ENCODE measurements at places on chromosomes 12 and 14.

GRCh38 chr14:68795597-68796417 is 2.9 kb upstream of the ZFP36L1 start:
- DNase-seq: peak; percentile 84

DNA sequence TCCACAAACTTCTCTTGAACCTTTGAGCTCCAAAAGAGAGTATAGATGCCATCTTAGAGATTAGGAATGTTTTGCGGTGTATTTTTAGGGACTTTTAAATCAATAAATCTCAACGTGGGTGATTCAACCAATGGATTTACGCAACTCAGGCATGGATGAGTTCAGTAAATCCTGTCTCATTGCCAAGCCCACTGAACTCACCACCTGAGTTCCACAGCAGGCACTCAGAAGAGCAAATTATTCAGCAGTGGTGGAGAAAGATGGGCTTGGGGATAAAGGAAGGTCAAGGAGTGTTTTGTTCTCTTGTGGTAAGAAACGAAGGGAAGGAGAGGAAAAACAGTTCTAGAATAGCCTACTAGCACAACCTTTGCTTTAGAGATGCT is 68.7 kb upstream of the HMGA2 start:
- DNase-seq: no peak

DNA sequence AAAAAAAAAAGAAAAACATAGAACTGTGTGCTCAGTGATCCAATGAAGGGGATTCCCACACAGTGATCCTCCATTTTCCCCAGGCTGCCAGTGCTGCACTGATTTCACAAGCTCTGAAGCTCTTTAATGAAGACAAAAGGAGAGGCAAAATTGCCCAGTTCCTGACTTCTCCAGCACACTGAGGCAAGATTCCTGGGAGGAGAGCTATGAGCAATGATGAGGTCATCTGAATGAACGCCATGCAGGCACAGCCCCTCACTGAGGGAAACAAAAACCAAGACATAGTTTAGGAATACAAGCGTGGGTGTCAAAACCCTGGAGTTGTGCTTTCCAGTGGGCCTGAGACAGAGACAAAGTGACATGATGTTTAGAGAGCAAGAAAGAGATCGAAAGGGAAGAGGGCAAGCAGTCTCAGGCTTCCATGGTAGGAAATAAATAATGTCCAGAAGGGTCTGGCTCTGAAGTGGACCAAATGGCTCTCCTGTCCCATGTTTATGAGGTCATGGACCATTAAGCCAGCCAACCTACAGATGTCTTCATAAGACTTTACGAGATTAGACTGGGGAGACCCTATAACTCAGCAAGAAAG is 40.9 kb upstream of the SMUG1 start:
- peak; percentile 66 for DNase-seq

DNA sequence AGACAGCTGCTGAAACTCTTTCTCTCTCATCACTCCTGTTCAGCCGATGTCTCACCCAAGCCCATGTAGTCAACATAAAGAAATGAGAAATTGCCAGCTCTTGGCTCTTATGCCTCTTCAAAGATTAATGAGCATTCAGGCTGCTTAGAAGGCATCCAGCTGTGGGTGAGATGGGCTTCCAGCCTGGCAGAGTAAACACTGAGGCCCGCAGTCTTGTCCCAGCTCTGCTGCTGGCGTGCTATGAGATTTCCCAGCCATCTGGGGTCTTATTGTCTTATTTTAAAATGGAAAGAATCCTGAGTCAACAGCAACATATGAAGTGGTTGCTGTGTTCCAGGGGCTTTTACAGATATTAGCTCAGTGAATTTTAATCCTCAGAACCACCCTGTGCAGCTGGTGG is 12.6 kb downstream of the RXYLT1 start:
- no peak for DNase-seq

DNA sequence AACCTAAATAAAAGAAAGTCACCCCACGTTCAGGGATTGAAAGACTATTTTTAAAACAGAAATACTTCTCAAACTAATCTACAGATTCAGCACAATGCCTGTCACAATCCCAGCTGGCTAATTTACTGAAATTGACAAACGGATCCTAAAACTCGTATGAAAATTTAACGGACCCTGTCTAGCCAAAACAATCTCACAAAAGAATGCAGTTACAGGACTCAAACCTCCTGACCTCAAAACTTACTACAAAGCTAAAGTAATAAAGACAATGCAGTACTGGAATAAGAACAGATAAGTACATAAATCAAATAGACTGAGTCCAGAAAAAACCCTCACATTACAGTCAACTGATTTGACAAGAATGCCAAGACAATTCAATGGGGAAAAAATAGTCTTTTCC is 48.8 kb downstream of the IPO8 start:
- DNase-seq: no peak

- peak; percentile 71 for DNase-seq
Observed at GRCh38 chr12:90945070-90945649, 9.8 kb downstream of the CCER1 start.

DNA sequence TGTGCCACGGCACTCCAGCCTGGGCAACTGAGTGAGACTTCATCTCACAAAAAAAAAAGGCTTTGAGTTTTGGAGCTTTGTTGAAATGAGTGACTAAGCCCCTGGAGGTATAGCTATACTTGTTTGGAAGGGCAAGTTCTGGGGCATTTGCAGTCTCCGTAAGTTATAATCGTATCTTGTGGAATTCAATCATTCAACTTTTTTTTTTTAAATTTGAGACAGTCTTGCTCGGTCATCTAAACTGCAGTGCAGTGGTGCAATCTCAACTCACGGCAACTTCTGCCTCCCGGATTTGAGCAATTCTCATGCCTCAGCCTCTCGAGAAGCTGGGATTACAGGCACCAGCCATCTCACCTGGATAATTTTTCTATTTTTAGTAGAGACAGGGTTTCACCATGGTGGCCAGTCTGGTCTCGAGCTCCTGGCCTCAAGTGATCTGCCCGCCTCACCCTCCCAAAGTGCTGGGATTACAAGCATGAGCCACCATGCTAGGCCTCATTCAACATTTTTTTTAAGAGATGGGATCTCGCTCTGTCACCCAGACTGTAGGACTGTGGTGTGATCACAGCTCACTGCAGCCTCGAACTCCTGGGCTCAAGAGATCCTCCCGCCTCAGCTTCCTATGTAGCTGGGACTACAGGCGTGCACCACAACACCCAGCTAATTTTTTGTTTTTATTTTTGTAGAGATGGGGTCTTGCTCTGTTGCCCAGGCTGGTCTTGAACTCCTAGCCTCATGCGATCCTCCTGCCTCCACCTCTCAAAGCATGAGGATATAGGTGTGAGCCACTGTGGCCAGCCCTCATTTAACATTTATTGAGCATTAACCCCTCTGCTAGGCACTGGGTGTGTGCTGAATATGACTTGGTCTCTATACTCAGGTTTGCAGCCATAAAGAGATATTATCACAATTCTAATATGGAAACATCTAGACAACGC is 133.7 kb upstream of the MAP1LC3B2 start:
- peak; percentile 22 for DNase-seq

DNA sequence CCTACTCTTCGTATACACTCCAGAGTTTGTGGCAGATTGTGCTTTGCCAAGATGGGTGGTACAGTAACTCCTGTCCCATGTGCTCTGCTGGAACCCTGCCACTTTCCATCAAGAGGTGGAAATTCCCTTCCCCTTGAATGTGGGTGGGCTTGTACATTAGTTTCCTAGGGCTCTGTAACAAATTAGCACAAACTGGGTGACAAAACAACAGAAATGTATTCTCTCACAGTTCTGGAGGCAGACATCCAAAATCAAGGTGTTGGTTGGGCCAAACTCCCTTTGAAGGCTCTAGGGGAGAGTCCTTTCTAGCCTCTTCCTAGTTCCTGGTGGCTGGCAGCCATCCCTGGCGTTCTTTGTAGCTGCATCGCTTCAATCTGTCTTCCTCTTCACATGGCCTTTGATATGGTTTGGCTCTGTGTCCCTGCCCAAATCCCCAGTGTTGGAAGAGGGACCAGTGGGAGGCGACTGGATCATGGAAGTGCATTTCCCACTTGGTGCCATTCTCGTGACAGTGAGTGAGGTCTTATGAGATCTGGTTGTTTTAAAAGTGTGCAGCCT is 117.5 kb downstream of the VRK1 start:
- DNase-seq: no peak

DNA sequence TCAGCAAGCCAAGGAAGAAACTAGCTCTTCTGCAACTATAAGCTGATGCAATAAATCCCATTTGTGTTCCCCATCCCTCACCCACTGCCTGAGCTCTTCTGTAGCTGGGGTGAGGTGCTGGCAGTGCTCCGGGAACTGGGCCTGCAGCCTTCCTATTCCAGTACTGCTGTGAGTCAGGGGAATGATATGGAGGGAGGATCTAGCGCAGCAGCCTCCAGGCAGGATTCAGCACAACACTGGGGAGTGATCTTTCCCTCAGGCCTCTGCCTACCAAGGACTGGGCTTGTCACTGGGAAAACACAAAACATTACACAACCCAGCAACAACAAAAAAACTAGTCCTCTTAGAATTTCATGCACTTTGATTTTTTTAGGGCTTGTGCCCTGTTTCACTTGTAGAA is 58.7 kb downstream of the ST8SIA1 start:
- DNase-seq: no peak

- DNase-seq: no peak
Observed at GRCh38 chr12:85441741-85442140, 161.7 kb downstream of the ALX1 start.

GRCh38 chr14:101007004-101007614 is 103.6 kb upstream of the RTL1 start:
- DNase-seq: no peak

- DNase-seq: no peak
Observed at GRCh38 chr12:106645074-106645421, 62.2 kb downstream of the RFX4 start.

GRCh38 chr12:40240779-40241178 is 16.0 kb downstream of the LRRK2 start:
- DNase-seq: no peak

DNA sequence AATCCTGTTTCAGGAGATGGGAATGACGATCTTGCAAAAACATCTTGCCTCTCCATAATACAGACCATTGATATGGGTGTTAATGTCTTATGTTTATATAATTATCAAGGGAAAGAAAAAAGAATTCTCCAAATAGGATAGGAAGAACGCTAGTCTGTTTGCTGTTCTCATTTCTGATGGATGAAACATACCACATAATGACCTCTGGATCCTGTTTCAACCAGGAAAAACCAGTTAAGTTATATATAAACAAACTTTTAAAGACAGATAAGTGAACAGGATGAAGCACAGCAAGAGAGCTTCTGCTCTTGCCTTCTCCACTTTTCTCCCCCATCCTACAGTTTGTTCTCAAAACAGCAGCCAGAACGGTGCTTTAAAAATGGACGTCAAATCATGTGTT is 27.8 kb downstream of the COQ6 start:
- DNase-seq: no peak

DNA sequence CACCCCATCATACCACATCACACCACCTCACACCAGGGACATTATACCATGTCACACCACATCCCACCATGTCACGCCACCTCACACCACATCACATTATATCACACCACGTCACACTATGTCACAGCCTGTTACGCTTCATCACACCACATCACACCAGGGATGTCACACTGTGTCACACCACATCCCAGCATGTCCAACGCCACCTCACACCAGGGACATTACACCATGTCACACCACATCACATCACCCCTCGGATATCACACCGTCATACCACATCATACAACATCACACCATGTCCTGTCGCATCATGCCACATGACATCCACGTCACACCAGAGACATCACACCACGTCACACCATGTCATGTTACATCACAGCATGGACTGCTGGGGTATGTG is 235.5 kb downstream of the TMEM121 start:
- no peak for DNase-seq

GRCh38 chr14:54306806-54307205 is 90.0 kb upstream of the CDKN3 start:
- DNase-seq: no peak

DNA sequence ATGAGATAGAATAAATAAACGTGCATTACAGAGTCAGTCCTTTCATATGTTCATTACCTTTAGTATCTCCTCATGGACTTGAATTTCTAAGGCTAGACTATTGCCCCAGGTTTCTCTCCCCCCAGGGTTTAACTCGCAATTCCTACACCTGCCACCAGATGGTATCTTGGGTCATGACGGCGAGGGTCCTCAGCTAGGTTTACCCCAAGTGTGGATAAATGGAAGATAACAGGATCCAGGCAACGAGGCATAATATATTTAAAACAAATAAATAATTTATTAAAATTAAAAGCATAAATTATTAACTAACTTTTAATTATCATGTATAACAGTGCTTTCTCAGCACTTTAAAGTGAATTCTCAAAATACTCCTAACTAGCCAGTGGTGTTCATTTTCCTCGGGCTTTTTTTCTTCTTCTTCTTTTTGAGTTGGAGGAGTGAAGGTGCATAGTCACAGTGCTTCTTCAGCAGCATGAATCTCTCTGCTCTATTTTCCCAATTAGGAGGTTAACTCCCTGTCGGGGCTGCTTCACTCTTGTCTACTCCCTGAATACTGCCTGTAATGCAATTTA is 243.5 kb upstream of the CAND1 start:
- peak; percentile 56 for DNase-seq

- no peak for DNase-seq
Observed at GRCh38 chr12:5718680-5719079, 226.4 kb downstream of the ANO2 start.

DNA sequence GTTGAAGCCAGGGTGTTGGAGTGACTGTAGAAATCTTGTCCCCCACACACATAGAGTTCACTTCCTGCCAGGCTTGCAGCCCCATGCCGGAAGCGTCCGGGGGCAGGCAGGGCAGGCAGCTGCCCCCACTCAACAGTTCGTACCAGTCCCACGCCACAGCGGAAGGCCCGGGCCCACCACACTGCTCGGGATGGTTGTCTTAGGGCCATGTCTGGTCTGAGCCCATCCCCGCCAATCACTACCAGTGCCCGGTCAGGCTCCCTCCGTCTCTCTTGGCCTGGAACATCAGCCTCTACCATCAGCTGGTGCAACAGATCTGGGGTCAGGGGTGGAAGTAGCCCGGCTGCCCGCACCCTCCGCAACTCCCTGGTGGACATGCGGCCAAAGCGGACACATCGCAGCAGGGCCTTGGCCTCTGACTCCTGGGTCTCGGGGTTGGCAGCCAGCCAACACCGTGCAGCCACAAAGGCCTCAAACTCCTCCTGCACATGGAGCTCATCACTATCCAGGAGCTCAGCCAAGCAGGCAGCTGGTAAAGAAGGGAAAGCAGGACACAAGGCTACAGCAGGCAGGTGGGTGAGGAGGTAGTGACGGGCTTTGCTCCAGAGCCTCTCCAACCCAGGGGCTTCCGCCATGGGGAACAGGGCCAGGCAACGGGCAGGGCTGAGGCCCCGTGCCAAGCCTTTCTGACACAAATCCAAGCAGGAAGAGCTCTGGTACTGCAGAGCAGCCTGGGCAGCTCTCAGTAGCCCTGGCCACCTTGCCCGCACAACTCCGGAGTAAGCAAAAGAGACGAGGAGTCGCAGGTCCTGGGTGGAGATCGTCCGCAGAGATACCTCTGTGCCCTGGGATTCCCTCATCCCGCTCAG is 5.9 kb downstream of the KLHL33 start:
- no peak for DNase-seq

- no peak for DNase-seq
Observed at GRCh38 chr14:32719601-32720000, 219.1 kb upstream of the NPAS3 start.

- no peak for DNase-seq
Observed at GRCh38 chr12:86145156-86145555, 111.0 kb downstream of the MGAT4C start.

GRCh38 chr12:19483727-19484126 is 44.4 kb downstream of the AEBP2 start:
- no peak for DNase-seq

- no peak for DNase-seq
Observed at GRCh38 chr12:101680240-101680639, 17.2 kb upstream of the CHPT1 start.

GRCh38 chr12:71840231-71840847 is 780 bp downstream of the TBC1D15 start:
- peak; percentile 57 for DNase-seq

- no peak for DNase-seq
Observed at GRCh38 chr14:97031530-97031929, 234.3 kb downstream of the VRK1 start.
